Neural crest cell (in vitro differentiated cells): ENCODE measurements at places on chromosomes 11 and 22. TPM values are rescaled to one million over a fixed set of nuclear protein-coding genes. Genes with fewer than 3 reads are reported as not detected.

GRCh38 chr11:32563600-32563959 lies 20.1 kb upstream of the EIF3M start:
- DNase-seq, result no peak

GRCh38 chr11:78567209-78567608 lies 7.5 kb downstream of the NARS2 start:
- no peak for DNase-seq

DNA sequence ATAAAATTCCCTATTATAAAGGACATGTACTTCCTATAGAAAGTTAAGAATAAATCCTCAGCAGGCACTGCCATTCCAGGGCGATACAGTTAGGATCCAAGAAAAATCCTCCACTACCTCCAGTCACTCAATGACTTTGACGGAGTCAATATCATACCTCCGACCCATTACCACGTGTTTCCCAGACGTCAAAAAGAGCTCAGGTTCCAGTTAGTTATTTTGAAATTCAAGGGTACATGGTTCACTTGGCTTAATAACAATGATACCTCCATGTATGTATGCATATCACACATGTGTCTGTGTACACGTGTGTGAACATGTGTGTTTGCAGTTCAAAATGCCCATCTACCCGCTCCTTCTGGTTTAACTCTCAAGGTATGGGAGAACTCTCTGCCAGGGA lies 189.2 kb downstream of the SHANK2 start:
- no peak for DNase-seq

DNA sequence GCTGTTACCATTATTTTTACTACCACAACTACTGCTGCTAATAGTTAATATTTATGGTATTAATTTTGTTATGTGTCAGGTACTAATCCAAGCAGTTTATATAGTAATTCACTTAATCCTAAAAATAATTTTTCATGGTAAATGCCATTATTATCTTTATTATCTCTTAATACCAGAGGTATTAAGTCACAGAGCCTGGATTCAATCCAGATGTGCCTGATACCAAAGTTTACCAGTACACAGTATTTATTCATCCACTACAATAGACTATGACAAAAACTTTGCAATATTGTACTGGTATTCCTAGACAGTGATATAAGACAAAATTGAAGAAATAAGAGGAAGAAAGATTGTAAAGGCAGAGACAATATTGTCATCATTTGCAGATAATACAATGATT lies 24.5 kb downstream of the MAP6 start:
- DNase-seq, result no peak

Gene TPBGL
- 0.19 and 0.27 TPM in 2 replicates for total RNA-seq

DNA sequence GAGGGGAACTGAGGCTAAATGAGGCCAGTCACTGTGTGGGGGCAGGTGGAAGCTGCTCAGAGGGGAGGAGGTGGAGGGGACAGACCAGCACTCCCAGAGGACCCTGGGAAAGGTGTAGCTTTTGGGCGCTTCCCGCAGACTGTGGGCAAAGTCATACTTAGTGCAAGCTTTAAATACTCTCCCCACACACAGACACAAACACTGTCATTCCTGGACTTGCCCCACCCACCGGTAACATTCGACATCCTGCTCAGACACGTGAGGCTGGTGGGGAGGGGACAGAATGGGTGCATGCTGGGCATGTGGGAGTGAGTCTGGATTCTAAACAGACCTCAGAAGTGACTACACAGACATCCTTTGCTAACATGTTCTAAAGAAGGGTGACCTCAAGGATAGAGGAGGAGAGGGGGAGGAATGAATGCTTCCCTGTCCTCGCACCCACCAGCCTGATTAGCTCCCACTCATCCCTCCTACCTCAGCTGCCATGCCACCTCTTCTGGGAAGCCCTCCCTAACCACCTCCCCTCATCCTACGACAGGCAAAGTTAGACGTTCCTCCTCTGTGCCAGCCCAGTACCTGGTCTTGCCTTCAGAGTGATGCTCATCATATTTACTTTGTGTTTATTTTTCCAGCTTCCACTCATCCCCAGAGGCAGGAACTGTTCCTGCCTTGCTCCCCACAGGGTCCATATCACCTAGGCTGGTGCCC lies 22.2 kb downstream of the TSKU start:
- no peak for DNase-seq

DNA sequence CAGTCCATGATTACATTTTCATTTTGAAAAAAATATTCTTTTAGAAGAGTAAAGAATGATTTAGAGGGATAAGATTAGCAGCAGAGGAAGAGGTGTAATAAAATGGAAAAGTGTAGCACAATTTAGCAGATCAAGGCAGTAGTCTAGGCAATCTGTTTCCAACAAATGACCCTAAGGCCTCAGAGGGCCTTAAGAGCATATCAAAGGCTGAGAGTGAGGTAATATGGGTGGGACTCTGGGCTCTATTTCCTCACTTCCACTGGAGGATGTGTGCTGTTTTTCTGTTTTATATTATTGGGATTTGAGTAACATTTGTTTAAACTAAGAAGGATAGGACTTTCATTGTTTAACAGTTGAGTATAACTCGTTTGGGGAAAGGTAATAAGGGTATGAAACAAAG lies 28.8 kb downstream of the CCDC81 start:
- no peak for DNase-seq

GRCh38 chr11:64260147-64260708 lies 8.9 kb downstream of the PLCB3 start:
- no peak for DNase-seq

Gene MAPK12
- total RNA-seq, result 45.1 and 46.5 TPM in 2 replicates
